Activated CD4-positive, alpha-beta T cell treated with anti-CD3 and anti-CD28 coated beads, Interleukin-2, Interleukin-4, amounts not matched to agents 100 ng/mL and 50 ng/mL, durations not matched to agents 16 hours and 8 hours (primary cell): ENCODE measurements at places on chromosomes 11 and 22.

GRCh38 chr11:96168623-96169022 lies 174.4 kb downstream of the MAML2 start:
- peak; percentile 73 for DNase-seq

- no peak for DNase-seq
Measured at GRCh38 chr11:26839911-26840698, 118.2 kb upstream of the SLC5A12 start.

DNA sequence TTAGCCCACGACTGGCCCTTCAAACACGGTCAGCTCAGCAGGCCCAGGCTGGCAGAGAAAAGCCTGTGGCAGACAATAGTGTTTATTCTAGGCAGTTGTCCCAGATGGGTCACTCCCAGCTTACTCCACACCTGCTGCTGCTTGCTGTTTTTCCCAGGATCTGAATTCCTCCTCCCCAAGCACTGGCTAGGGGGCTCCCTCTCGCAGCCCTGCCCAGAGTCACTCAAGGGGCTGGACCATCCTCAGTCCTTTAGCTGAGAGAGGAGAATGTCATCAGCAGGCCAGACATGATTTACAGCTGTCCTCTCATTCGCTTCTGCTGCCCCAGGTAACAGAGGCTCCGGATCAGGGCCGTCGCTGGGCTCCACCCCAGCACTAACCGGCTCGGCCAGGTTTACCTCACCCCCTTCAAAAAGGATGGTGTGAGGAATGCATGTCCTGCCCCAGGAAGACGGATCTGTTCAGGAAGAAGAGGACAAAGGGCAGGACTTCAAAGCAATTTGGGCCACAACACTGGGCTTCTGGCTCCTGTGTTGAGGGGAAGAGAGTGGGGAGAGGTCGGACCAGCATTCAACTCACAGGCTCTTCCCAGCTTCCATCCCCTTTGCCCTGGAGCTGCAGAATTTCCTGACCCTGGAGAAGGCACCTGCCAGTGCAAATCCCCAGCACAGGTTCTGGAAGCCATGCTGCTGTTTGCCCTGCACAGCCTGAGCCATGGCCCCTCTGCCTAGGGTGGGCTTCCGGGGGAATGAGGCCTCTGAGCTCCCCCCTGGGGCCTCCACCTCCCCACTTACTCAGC lies 59.7 kb upstream of the BARX2 start:
- DNase-seq: no peak

GRCh38 chr11:74701351-74701750 lies 29.9 kb downstream of the CHRDL2 start:
- DNase-seq: no peak

GRCh38 chr22:42901790-42902508 lies 44.9 kb upstream of the ARFGAP3 start:
- DNase-seq: no peak

GRCh38 chr22:21659864-21660525 lies 5.8 kb upstream of the PPIL2 start:
- no peak for DNase-seq
